NT2/D1 (cell line): ENCODE measurements at places on chromosomes 16 and 17.

DNA sequence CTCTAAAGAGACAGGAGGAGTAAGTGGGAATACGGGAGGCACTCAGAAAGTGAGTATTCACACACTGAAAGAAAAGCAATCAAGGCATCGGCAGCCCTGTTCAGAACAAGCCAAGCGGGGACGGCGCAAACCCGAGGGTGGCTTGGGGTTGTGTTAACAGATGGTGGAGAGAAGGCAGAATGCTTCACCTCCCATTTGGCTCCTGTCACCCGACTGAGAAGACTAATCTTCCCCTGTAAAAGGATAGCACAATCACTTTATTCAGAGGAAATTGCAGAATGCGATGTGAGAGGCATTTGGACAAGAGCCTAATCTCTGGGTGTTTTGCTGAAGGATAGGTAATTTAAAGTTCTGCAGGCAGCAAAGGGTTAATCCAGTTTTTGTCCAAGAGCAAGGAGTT is 119.3 kb upstream of the WSCD1 start:
- DNase-seq = no peak

- DNase-seq = no peak
These were observed 25.6 kb upstream of the KRT17 start for GRCh38 chr17:41649923-41650519.

GRCh38 chr16:85377388-85378144 is 235.6 kb upstream of the GSE1 start:
- no peak for DNase-seq

- DNase-seq = no peak
These were observed 16.1 kb upstream of the ARHGAP44 start for GRCh38 chr17:12773153-12773552.

GRCh38 chr17:48904428-48904827 is 3.8 kb upstream of the UBE2Z start:
- no peak for DNase-seq

- DNase-seq = no peak
These were observed at the start of gene NOG for GRCh38 chr17:56593646-56594319. Gene NOG (plus strand): TSS chr17:56593699. CDS start chr17:56594224, 525 bp downstream.

DNA sequence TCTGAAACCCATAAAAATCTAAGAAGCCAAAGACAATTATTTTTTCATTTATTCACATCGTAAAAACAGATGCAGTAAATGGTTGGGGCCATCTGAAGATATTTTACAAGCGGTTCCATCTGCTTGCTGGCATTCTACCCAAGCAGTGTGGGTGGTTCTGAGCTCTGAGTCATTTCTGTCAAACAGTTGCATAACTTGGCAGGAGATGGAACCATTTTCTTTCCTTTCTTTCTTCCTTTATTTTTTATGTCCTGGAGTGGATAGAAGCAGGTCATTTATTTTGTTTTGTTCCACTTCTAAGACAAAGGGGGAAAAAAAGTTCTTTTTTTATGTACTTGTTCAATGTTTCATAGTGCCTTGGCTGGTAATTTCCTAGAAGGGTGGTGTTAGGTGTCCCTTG is 1151.9 kb upstream of the GOT2 start:
- no peak for DNase-seq

DNA sequence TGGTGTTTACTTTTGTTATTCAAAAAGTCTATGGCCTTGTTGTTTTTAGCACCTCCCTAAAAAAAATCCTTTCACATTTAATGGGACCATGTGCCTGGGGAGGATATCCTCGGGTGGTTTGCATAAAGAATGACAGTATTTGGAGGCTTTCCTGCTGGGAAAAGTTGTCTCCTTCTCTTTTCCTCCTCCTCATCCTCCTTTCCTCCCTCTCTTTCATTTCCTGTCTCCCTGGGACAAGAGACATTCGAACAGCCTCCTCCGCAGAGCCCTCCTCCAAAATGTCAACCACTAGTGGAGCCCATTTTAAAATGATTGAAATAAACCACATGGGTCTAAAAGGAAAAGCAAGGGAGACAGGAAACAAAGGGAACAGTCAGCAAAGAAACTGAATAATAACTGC is 67.4 kb downstream of the MYH13 start:
- DNase-seq = no peak

DNA sequence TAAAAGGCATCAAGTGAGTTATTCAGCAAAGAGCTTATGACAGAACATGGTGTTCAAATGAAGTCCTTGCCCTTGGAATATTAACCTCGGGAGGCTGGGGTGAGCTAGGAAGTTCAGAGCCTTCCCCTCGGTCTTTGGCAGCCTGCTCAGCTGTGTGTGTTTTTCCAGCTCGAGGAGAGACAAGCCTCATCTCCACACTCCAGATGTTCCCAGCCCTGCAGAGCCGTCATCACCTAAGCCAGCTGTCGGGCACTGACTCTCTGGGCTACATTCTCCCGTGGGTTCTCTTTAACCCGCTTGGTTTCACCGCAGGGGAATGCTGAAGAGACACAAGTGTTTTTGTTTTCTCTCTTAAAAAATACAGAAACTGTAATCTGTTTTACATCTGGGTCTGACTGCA is 47.1 kb downstream of the IRX3 start:
- DNase-seq = no peak

DNA sequence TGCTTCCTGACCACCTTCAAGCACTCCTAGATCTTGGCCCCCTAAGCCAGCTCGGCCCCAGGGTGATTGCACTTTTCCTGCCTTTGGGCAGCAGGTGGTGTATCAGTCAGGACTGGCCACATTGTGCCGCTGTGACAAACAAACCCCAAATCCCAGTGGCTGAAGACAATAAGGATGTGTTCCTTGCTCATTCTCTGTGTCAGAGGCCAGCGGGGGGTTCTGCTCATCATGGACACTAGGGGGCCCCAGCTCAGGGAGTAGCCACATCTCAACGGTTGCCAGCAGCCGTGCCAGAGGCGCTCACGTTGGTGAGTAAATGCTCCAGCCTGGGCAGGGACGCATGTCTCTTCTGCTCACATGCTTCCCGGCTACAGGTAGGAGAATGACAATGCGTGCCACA is 60.4 kb downstream of the ZDHHC7 start:
- no peak for DNase-seq

- DNase-seq = no peak
These were observed 11.1 kb downstream of the ITGA3 start for GRCh38 chr17:50066995-50067394.

- DNase-seq = no peak
These were observed 2.1 kb upstream of the AMDHD2 start for GRCh38 chr16:2517954-2518605.

GRCh38 chr16:88489163-88489741 is 36.2 kb downstream of the ZFPM1 start:
- no peak for DNase-seq

GRCh38 chr17:60792250-60792898 is 114.7 kb downstream of the BCAS3 start:
- DNase-seq = no peak

- DNase-seq = no peak
These were observed 62.9 kb downstream of the MRC2 start for GRCh38 chr17:62690168-62690897.

DNA sequence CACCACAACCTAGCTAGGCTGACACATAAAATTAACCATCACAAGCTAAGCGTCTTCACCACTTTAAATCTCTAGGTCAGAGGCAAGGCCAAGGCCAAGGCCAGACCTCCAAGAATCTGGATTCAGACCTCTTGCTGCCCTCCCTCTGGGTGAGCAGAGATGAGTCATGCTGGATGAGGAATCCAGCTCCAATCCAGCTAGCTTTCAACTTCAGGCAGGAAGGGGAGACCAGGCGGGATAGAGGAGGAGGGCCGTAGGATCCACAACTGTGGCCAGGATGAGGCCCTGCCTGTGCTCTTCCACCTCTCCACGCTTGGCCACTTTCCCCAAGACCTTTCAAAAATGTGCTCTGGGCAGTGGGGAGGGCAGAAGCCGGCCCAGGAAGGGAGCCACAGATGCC is 14.7 kb downstream of the LRRC75A start:
- DNase-seq = no peak

DNA sequence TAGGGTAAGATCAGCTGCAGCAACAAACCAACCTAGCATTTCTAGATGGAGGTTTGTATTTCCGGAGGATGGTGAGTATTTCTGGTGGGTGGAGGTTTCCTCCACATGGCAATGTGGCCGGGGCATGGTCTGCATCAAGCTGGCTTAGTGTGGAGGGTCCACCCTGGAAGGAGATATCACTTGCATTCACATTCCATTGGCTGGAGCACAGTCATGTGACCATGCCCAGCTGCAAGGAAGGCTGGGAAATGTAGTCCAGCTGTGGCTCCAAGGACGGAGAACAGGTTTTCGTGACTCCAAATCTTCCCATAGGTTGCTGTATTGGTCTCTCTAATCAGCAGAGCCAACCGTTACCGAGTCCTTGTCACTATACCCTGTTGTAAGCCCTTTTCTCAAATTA is 68.7 kb downstream of the RAI1 start:
- DNase-seq = peak; percentile 62

- no peak for DNase-seq
These were observed 102.6 kb downstream of the N4BP1 start for GRCh38 chr16:48507391-48507790.

DNA sequence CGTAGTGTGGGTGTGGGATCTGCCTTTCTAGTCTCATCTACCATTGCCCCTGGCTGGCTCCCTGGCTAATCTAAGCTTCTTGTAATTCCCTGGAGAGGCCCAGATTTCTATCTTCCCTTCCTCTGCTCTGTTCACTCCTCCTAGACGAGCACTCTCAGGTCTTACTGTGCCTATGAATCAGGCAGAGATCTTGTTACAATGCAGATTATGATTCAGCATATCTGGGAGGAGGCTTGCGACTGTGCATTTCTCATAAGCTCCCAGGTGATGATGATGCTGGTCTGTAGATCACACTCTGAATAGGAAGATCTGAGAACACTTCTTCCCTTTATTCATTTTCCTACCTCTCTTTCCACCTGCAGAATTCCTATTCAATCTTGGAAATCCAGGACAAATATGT is 200.1 kb downstream of the CBLN1 start:
- DNase-seq = no peak

GRCh38 chr17:71472809-71473789 is 647.7 kb upstream of the SOX9 start:
- DNase-seq = peak; percentile 50
